ENCODE measurements at places on chromosomes 6 and 20.

DNA sequence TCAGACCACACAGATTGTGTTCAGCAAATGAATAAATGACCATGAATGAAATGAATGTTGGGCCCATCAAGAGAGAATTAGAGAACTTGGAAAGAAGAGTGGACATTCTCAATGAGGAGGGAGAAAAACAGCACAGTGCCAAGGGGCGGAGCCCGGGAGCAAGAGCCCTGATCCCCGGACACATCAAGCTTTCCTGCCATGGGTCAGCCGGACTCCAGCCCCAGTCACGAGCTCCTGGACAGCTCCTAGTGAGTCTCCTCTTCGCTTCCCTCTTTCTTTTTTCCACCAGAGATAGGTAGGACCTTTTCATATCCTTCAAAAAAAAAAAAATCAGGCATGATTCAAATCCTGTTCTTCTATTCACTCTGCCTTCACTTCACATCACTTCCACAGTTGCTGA lies 274.2 kb downstream of the NRN1 start:
- no peak for DNase-seq

- DNase-seq: peak; percentile 43
Measured at GRCh38 chr20:10654630-10655029, 19.2 kb downstream of the JAG1 start.

DNA sequence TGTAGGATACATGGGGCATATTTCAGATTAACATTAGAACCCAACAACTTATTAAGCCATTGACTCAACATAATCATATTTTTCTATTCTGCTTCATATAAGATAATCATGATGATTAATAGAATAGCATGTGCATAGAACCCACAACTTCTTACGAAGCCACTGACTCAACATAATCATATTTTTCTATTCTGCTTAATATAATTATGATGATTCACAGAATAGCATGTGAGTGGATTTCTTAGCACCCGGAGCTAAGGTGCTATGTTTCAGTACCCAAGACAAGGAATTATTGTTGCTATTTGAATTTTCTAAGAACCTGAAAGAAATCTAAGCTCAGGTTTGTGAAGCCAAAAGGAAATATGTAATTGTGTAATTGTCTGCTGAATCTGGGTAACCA lies 96.8 kb downstream of the TENT5A start:
- DNase-seq: no peak

DNA sequence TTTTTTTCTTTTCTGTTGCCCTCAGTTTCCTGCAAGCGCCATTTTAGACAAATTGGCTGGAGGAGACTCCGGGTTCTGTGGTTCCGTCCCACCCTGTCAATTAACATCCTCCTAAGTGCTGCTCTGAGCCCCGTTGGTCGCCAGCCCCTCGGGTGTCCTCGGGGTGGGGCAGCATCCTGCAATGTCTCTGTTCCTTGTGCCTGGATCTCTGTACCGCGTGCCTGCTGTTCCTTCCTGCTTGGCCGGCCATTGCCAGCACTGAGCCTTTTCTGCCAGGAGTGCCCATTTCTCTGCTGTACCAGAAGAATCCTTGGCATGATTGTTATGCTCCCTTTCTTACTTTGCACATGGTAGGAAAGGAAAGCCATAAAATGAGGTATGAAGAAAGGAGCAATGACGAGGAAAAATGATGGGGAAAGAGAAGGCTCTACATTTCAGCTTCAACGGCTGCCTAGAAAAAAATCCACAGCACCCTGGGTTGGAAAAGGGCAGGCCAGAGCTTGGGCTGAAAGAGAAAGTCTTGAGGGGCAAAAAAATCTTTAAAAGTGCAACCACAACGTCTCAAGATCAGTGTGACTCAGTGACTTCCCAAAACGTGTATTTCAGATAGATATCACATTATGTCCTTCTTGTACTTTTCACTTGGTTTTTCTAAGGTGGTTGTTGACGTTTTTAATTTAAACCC lies 256.7 kb downstream of the CLIC5 start:
- no peak for DNase-seq

- DNase-seq: no peak
Measured at GRCh38 chr20:46764068-46764467, 54.6 kb downstream of the SLC2A10 start.

- peak; percentile 25 for DNase-seq
Measured at GRCh38 chr6:128519132-128519930, 1.1 kb downstream of the PTPRK start.

GRCh38 chr6:99563056-99563723 lies 5.3 kb downstream of the CCNC start:
- DNase-seq: no peak

- DNase-seq: no peak
Measured at GRCh38 chr20:23507346-23507745, 16.4 kb downstream of the CST8 start.

DNA sequence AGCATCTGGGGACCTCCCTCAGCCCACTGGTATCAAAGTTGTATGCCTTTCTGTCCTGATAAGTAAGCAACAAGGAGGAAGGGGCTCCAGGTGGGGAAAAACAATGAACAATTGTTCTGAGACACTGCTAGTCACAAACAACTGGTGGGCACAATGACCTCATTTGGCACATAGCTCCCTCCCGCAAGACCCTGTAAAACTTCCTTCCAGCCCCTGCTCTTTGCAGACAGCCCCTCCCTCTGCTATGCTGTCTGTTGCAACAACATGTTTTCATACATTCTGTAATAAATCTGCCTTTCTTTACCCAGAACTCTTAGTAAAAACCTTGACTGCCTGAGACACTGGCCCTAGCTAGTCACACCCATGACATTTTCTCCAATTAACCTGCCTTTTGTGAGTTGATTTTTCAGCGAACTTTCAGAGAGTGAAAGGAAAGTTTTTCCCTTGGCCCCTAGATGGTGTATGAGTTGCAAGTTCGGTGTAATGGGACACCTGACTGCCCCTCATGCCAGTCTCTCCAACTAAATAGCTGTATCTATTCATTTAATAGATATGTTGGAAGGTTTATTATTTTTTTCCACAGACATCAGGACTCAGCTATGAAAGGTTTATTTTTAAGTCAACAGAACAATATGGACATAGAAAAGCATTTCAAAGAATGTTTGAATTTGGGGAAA lies 142.3 kb upstream of the SLC22A16 start:
- DNase-seq: no peak

GRCh38 chr6:18595774-18596530 lies 208.8 kb downstream of the RNF144B start:
- DNase-seq: no peak

DNA sequence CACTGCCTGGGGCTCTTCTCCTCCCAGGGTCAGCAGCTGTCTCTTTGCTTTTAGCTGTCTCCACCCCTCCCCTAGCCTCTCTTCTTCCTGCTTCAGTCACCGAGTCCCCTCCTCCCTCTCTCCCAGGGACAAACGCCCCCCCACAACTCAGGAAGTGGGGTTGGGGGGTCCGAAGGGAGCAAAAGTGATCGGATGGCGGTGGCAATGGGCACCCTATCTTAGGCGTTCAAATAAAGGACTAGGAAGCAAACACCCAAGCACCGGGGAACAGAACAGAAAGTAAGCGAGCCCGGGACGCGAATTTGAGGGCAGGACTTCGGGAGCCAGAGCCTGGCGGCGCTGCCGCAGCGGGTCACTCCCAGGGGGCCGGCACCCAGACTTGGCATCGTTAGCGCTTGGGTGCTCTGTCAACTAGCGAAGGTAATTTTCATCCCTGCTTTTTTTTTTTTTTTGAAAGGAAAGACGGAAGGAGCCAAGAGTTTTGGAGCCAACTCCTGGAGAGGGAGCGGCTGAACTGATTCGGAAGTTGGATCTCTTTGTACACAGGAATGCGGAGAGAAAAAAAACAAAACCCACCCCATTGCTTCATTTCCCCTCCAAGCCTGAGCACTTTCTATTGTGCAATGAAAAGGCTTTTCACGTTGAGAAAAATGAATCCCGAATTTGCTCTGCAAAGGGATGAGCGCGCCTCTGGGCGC lies 815 bp upstream of the ITPR3 start:
- no peak for DNase-seq

DNA sequence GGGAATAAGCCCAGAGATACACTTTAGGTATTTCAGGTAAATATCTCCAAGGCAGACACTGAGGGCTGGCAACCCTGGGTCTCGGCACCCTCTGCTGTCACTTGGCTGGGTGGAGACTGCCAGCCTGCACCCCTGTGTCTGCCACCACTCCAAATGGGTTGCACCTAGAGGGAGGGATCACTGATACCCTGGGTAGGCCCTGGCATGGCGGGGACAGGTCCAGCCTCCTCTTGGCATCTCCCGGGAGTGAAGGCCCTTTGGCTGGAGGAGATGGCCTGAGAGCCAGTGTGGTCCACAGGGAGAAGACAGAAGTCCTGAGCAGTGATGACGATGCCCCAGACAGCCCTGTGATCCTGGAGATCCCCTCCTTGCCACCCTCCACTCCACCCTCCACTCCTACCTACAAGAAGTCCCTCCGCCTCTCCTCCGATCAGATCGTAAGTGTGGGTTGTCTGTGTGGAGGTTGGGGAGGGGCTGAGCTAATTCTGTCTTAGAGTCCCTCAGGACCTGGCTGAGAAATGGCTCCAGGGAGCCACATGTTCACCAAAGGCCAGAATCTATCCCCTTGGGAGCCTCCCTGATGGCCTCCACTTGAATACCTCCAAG lies 10.9 kb downstream of the EMILIN3 start:
- no peak for DNase-seq

DNA sequence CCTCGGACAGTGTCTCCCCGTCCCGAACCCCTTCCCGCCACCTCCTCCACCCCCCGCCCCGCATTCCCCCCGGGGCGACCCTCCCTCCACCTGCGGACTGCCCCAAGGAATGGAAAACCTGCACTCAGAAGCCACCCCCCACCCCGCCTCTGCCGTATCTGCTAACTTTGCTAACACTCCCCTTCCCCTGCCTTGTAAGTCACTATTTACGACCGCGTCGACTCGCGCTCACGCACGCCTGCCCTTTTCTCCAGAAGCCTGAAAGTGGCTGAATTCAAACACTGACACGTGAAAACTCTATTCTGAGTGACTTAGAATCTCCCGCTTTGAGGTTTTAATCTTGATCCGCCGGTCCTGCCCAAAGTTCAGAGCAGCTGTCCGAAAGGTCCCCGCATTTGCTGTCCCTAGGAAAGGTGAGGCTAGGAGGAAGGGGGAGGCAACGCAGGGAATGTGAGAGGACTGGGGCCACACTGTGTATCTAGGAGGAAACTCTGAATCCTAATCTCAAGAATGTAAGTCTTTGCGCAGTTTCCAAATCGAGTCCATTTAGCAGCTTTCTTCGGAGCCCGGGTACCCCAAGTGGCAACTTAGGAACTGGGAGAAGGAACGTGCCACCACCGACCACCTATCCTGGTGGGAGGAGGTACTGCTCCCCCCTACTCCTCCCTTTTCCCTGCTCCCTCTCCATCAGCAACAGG lies 9.3 kb upstream of the POU3F2 start:
- DNase-seq: no peak

- DNase-seq: no peak
Measured at GRCh38 chr6:111950661-111951496, 77.6 kb upstream of the FYN start.

DNA sequence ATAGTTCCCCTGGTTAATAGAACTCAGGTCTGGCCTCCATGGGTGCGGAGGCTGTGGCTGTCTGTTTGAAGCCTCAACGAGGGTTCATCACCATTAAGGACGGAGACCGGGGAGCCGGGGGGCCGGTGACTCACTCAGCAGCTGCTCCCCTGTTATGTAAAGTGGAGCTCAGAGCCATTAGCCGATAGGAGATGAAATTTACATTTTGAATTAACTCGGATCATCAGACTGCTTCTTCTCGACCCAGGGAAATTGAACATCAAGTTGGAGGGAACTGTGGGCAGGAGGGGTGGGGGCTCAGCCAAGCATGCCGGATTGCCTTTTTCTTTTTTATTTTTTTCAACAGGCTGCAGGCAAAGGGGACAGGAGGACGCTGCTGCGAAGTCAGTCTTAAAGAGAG lies 12.3 kb downstream of the PCK1 start:
- DNase-seq: no peak

DNA sequence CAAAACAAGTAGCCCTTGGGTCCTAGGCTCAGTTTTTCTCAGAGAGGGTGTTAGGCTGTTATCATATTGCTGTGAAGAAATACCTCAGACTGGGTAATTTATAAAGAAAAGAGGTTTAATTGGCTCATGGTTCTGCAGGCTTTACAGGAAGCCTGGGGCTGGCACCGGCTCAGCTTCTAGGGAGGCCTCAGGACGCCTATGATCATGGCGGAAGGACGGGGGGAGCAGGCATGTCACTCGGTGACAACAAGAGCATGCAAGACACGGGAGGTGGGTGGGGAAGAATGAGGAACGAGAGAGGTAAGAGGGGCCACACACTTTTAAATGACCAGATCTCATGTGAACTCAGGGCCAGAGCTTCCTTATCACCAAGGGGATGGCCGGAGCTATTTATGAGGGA lies 26.9 kb downstream of the CDH26 start:
- no peak for DNase-seq

GRCh38 chr6:149033454-149033853 lies 284.1 kb upstream of the TAB2 start:
- no peak for DNase-seq

- no peak for DNase-seq
Measured at GRCh38 chr6:36712816-36713215, 15.2 kb downstream of the RAB44 start.

GRCh38 chr20:48749437-48749836 lies 78.4 kb downstream of the PREX1 start:
- DNase-seq: no peak

DNA sequence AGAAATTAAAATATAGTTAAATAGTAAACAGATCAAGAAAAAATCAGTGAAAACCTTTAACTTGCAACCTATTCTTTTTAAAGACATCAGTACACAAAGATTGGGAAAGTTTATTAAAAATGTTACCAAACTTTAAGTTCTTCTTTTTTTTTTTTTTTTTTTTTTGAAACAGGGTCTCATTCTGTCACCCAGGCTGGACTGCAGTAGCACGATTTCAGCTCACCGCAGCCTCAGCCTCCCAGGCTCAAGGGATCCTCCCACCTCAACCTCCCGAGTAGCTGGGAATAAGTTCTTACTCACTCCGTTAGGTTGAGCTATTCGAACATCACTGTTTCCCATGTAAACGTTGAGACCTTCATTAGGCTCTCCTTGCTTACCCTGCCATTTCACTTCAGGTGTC lies 5.6 kb downstream of the MAP3K5 start:
- no peak for DNase-seq

- DNase-seq: no peak
Measured at GRCh38 chr20:50813801-50814200, 18.9 kb downstream of the BCAS4 start.

DNA sequence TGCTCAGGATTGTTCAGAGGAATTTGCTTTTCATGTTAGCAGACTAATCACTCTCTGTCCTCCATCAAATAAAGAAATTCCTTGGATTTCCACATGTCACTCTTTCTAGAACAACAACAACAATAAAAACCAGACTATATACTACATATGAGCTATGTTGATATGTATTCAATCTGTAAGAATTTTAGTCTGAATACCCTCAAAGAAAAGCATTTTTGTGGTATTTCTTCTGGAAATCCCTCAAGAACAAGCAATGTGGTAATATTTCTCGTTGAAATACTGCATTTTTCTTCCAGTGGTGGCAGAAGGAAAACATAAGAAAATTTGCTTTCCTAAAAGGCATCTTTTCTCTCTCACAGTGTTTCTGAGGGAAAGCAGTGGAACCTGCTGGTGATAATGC lies 312.6 kb upstream of the RSPO3 start:
- DNase-seq: no peak

GRCh38 chr6:34317172-34317477 lies 68.3 kb upstream of the SMIM29 start:
- no peak for DNase-seq

- DNase-seq: no peak
Measured at GRCh38 chr6:90730151-90730673, 143.3 kb upstream of the MAP3K7 start.
